ENCODE measurements at places on chromosomes 3 and 15. TPM values are rescaled to one million over a fixed set of nuclear protein-coding genes. Genes with fewer than 3 reads are reported as not detected.

- peaks cover 91% of the 10 kb centered on the region for H3K36me3 ChIP-seq
- no peaks in the 10 kb centered on the region for H3K27me3 ChIP-seq
- no peak overlapping the region for H3K4me3 ChIP-seq
- H3K27ac ChIP-seq = no peak overlapping the region
- no peaks in the 10 kb centered on the region for H3K4me1 ChIP-seq
These were observed 39.1 kb downstream of the DHX36 start for GRCh38 chr3:154285221-154285620.

- no peak overlapping the region for H3K27ac ChIP-seq
- peaks cover 2% of the 10 kb centered on the region for H3K4me1 ChIP-seq
- no peaks in the 10 kb centered on the region for H3K27me3 ChIP-seq
- no peaks in the 10 kb centered on the region for H3K36me3 ChIP-seq
These were observed 183.6 kb upstream of the ATP11B start for GRCh38 chr3:182609575-182610156.

The LRRN1 gene
- total RNA-seq = not detected

The APEH gene
- 67.4 TPM for total RNA-seq
